Ascending aorta (tissue), 2 donors: ENCODE measurements at places on chromosomes 5 and 9. TPM values are rescaled to one million over a fixed set of nuclear protein-coding genes. Genes with fewer than 3 reads are reported as not detected.

GRCh38 chr9:83623679-83624076, 735 bp downstream of the IDNK start:
- no peaks in the 10 kb centered on the region for H3K27me3 ChIP-seq
- no peak for DNase-seq
- no peaks in the 10 kb centered on the region for H3K4me1 ChIP-seq
- H3K27ac ChIP-seq = peak overlapping the region; percentile 85

GRCh38 chr9:16125629-16126028, 572.8 kb downstream of the CCDC171 start:
- DNase-seq = no peak
- no peak overlapping the region for H3K27ac ChIP-seq
- H3K27me3 ChIP-seq = no peaks in the 10 kb centered on the region
- H3K4me1 ChIP-seq = no peaks in the 10 kb centered on the region

GRCh38 chr5:132001647-132002561, 9.6 kb downstream of the ACSL6 start:
- no peak overlapping the region for H3K4me3 ChIP-seq
- no peak overlapping the region for H3K27ac ChIP-seq
- no peaks in the 10 kb centered on the region for H3K36me3 ChIP-seq
- H3K4me1 ChIP-seq = peaks cover 4% of the 10 kb centered on the region
- DNase-seq = no peak

DNA sequence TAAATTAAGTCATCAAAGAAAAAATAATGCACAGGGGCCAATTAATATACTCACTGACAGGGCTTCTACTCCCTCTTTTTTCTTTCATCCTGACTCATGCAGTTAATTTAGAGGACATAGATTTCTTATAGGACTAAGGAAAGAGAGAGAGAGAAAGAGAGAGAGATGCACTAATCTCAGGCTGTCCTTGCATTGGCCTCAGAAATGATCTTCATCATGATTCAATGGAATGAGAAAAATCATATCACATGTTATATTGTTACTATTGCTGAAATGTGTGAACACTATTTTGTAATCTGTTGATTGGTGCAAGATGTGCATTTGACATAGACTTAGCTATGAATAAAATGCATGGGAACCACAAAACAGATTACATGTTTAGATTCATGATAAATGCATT, 608.3 kb upstream of the NUDT12 start:
- H3K27me3 ChIP-seq = no peaks in the 10 kb centered on the region
- no peak overlapping the region for H3K27ac ChIP-seq
- no peak overlapping the region for H3K4me3 ChIP-seq
- no peaks in the 10 kb centered on the region for H3K4me1 ChIP-seq
- no peak for DNase-seq

Gene SARDH
- 1.3 TPM for total RNA-seq

DNA sequence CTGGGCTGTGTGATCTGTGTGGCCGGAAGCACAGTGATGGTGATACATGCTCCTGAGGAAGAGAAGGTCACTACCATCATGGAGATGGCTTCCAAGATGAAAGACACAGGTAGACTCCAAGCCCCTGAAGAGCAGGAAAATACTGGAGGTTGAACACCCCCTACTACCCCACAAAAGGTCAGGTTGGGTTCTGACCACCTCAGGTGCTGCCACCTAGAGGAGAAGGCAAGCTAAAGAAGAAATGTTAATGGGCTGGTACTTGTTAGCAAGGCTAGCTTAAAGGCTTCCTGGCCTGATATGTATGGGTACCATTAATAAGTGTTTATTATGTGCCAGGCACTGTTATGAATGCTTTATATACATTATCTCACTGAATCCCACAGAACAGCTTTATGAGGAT, 11.7 kb downstream of the NIPAL4 start:
- peaks cover 1% of the 10 kb centered on the region for H3K4me1 ChIP-seq
- H3K36me3 ChIP-seq = no peaks in the 10 kb centered on the region
- DNase-seq = no peak

DNA sequence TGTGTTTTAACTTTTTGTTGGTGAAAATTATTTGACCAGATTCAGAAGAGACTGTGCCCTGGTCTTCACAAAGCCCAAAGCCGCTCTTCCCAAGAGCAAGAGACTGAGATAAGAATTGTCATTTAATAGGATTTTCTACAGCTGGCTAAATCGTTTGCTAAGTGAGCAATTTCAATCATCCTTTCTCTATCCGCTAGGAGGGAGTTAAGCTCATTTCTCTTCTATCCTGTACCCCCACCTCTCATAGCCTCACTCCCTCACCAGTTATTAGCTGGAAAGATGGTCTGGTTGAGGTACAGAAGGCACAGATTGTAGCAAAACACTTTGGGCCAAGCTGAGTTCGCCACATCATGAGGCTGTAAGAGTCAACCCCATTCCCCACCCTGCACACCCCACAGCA, 43.0 kb upstream of the SIL1 start:
- no peaks in the 10 kb centered on the region for H3K4me1 ChIP-seq
- no peaks in the 10 kb centered on the region for H3K36me3 ChIP-seq
- H3K27ac ChIP-seq = no peak overlapping the region

DNA sequence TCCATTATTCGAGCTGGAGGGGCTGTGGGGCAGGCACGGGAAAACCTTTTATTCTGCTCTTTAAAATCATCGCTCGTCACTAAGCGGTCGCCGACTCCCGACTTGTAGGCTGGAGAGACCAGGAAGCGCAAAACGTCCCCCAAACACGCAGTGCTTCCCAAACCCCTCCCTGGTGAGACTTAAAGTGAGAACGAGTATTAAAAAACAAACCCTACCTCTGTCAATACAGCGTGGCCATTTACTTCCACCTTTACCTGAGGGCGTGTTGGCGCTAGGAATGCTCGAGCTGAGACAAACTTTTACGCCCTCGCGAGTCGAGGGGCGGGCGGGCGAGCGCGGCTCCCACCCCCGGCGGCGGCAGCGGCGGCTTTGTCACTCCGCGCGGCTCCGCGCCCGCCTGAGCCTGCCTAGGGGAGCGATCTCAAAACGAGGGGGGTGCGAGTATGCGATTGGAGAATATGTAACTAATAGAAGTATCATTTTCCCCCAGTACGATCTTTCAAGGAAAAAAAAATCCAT, at the start of gene NR2F1-AS1:
NR2F1-AS1 (minus strand) TSS at position 293 of the 519 bp plus-strand sequence.
- H3K27ac ChIP-seq = no peak within 1 kb of the TSS
- H3K27me3 ChIP-seq = peaks cover 10% of the 10 kb centered on the region
- no peak for DNase-seq
- H3K36me3 ChIP-seq = no peaks in the 10 kb centered on the region

DNA sequence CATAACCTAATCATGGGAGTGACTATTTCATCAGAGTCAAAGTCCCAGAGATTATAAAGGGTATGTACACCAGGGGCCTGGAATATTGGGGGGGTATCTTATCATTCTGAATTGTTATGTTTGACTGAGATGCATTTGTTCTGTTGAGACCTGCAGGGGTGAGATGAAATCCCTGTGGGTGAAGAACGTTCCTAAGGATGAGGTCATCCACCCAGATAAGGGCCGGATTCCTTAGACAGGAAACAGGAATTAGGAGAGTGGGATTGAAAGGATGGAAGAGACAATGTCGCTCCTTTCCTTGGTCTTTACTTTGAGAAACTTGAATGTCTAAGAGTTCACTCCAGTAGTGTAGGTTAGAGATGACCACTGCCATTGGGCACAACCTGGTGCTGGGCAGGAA, 54.7 kb downstream of the GAS1 start:
- H3K27me3 ChIP-seq = no peaks in the 10 kb centered on the region
- H3K27ac ChIP-seq = no peak overlapping the region
- DNase-seq = no peak
- no peak overlapping the region for H3K4me3 ChIP-seq
- H3K4me1 ChIP-seq = no peaks in the 10 kb centered on the region

- no peak for DNase-seq
- H3K36me3 ChIP-seq = no peaks in the 10 kb centered on the region
- H3K4me3 ChIP-seq = no peak overlapping the region
- H3K4me1 ChIP-seq = no peaks in the 10 kb centered on the region
Observed at GRCh38 chr5:123134653-123135181, 45.7 kb downstream of the PRDM6 start.

DNA sequence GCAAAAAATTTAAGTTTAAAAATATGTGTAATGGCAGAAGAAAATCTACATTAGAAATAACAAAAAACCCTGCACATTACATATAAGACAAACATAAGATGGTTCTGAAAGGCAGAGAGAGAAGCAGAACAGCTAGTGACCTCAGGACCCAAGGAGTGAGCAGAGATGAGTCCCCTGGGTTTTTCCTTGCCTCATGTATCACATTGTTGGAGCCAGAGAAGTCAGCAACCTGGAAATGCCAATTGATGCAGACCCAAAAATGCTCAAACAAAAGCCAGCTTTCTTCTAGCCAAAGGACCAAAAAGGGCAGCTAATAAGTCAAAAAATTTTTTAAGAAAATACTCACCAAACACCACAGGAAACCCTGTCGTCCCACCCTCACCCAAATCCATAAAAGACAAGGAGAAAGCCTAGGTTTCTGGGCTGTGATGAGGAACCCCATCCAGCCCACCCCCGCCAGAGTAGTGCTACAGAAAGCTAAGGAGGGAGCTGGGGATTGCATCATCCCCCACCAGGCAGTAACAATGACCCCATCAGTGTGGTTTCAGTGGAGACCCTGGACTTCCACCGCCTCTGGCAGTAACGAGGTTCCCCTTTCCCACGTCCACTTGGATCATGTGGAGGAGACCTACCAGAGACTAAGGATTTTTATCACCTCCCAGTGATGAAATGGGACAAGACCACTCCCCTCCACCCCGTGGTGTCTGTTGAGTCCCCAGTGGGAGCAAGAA, 17.6 kb downstream of the DENND1A start:
- no peak overlapping the region for H3K4me3 ChIP-seq
- H3K4me1 ChIP-seq = no peaks in the 10 kb centered on the region
- H3K36me3 ChIP-seq = no peaks in the 10 kb centered on the region
- DNase-seq = no peak

DNA sequence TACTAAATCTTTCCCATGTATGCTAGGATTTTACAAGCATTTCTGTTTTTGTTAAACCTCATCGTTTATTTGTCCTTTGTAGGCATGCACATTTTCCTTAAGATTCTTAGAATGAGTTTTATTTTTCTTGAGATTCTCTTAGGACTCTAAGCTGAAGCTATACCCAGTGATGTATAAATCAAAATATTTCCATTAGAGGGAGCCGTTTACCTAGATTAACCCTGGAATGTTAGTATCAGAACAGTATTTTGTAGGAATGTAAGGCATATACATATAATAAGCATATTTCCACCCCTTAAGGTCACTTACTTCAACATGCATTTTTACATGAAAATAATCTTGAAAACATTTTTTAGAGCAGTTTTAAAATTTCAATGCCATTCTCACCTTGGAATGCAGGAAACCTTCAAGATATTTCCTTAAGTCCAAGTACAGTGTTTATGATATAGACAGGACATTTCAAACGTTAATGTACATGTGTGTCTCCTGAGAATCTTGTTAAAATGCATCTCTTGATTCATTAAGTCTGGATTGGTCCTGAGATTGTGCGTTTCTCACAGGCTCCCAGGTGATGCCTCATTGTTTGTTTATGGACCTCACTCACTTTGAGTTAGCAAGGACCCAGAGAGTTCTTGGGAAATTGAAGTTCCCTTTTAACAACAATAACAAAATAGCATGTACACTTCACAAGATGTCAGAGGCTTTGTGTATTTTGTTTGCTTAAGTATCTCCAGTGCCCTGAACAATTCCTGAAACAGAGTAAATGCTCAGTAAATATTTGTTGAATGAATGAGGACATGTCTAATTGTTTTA, 34.9 kb upstream of the FCHO2 start:
- no peaks in the 10 kb centered on the region for H3K4me1 ChIP-seq
- no peak for DNase-seq
- H3K27me3 ChIP-seq = no peaks in the 10 kb centered on the region
- no peak overlapping the region for H3K4me3 ChIP-seq

GRCh38 chr9:98335661-98336060, 80.2 kb upstream of the TBC1D2 start:
- DNase-seq = no peak
- H3K36me3 ChIP-seq = no peaks in the 10 kb centered on the region
- no peak overlapping the region for H3K4me3 ChIP-seq
- H3K27ac ChIP-seq = no peak overlapping the region

DNA sequence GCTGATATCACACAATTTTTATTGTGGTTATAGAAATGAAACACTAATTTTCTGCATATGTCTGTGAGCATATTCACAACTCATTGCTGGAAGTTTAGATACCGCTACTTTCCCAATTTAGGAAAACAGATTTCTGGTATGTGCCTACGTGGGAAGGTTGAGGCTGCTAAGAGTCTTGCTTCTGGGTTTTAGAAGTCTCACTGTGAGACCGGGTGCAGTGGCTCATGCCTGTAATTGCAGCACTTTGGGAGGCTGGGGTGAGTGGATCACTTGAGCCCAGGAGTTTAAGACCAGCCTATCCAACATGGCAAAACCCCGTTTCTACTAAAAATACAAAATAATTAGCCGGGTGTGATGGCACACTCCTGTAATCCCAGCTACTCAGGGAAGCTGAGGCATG, 39.6 kb downstream of the UBAP1 start:
- no peaks in the 10 kb centered on the region for H3K27me3 ChIP-seq
- DNase-seq = no peak
- H3K4me3 ChIP-seq = no peak overlapping the region

GRCh38 chr5:100854591-100854990, 48.5 kb downstream of the ST8SIA4 start:
- H3K4me3 ChIP-seq = no peak overlapping the region
- no peaks in the 10 kb centered on the region for H3K4me1 ChIP-seq
- DNase-seq = no peak
- no peaks in the 10 kb centered on the region for H3K27me3 ChIP-seq
- no peaks in the 10 kb centered on the region for H3K36me3 ChIP-seq

- no peak overlapping the region for H3K27ac ChIP-seq
- H3K4me1 ChIP-seq = no peaks in the 10 kb centered on the region
- no peaks in the 10 kb centered on the region for H3K27me3 ChIP-seq
- DNase-seq = no peak
- H3K4me3 ChIP-seq = no peak overlapping the region
Observed at GRCh38 chr9:116493183-116493860, 193.8 kb upstream of the TRIM32 start.

DNA sequence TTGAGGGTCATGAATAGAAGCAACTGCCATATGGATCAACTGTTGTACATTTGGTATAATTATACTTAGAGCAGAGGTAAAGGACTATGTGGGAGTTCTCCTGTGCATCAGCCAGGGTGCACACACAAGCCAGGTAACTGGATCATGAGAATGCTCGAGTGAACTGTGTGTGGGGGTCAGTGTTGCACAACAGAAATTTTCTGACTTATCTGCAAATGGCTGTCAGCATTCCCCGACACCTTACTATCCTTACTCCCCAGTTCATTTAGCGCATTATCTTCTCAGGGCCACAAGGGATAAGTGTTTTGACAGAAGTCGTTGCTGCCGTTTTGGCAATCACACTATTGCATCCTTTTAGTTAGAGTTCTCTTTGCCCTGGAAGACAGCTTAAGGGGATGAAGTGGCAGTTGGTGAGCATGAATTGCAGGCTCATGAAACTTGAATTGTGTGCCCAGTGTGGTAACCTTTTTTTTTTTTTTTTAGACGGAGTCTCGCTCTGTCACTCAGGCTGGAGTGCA, 1.7 kb downstream of the CANX start:
- H3K4me3 ChIP-seq = peak overlapping the region; percentile 94
- H3K4me1 ChIP-seq = no peaks in the 10 kb centered on the region
- no peak overlapping the region for H3K27ac ChIP-seq
- H3K36me3 ChIP-seq = peaks cover 4% of the 10 kb centered on the region

Gene C9orf50
- not detected for total RNA-seq
